Hematopoietic multipotent progenitor cell treated with erythropoietin and hydrocortisone succinate and interleukin-3 and kit ligand, for 4 days (in vitro differentiated cells): ENCODE measurements at places on chromosomes 4 and X.

GRCh38 chr4:73152893-73153292 is 83.4 kb upstream of the COX18 start:
- DNase-seq: no peak

GRCh38 chrX:147958291-147958690 is 22.8 kb upstream of the FMR1NB start:
- no peak for DNase-seq

- DNase-seq: peak; percentile 25
Observed at GRCh38 chrX:6021316-6022091, 207.2 kb downstream of the NLGN4X start.

DNA sequence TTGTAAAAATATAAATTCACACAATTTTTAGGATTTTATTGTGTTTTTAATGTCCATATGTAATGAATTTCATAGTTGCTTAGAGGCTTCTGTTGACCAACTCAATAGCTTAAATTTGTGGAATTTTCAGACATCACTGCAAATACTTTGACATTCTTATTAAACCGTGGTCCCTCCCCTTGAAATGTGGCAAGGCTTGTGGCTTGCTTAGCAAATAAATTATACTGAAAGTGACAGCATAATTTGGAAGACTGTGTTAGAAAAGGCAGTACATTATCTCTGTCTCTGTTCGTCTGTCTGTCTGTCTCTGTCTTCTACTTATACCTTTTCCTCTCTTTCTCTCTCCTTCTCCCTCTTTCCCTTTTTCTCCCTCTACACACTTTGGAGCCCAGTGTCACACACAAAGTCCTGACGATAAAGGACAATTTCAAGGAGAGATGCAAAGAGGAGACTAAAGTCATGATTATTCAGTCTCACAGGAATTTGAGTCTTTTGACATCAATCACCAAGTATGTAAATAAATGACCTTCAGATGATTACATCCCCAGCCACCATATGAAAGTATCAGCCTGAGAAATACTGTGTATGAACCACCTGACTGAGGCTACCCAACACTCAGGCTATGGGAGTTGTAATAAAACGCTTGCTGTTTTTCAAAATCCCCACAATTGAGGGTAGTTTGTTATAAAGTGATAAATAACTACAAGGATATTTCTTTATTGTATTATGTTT is 21.0 kb upstream of the UGT2B7 start:
- DNase-seq: no peak

- peak; percentile 46 for DNase-seq
Observed at GRCh38 chrX:138711399-138712347, at the start of gene FGF13. FGF13 (minus strand) TSS chrX:138711717; CDS start chrX:138711003, 714 bp downstream.

DNA sequence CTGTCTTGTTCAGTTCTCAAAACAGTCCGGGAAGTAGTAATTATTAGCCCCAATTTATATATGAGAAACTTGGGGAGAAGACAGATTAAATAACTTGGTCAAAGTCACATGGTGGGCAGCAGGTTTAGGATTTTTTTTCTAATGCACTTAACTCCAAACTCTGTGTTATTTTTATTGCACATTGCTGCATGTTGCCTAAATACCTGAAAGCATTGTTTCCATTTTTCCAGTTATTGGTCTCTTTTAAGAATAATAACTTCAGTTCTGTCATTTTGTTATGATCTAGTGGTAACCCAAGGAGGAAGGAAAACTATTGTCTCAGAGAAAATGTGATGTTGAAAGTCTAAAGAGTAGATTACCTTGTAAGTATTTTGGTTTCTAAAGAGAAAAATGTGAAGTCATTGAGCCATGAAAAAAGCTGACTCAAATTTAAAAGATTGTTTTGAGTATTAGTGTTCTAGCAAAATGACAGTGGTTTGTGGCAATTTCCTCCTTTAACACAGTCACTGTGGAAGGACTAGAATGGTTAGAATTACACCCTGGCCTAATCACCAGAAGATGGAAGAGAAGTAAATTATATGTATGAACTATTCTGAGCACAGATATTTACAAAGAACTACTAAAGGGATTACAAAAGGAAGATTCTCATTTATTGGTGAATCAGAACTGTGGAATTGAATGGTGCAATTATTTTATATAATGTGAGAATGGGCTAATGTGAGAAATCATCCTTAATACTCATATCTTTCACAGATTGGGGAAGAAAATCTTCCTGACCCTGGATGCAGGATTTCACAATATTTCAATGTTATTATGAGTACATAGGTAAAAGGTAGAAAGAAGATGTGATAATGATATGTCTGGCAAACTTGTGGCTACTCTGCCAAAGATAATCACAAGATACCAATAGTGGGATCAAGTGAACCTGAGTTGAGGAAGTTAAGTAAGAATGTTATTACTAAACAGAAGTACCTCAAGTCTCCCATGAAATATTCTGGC is 21.7 kb upstream of the CXCL8 start:
- peak; percentile 59 for DNase-seq

GRCh38 chr4:76546327-76546726 is 111.3 kb downstream of the SHROOM3 start:
- no peak for DNase-seq

GRCh38 chr4:181949704-181950312 is 293.4 kb upstream of the TENM3 start:
- no peak for DNase-seq

DNA sequence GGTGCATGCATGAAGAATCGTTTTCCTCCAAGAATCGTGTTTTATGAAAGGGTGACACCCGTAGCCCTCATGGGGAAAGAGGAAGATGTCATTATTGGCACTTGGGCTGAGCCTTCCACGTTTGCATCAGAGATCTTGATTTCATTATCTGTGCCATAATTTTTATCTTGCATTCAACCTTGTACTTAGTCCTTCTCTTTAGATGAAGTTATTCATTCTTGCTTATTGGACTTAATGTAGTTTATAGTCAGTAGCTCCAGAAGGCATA is 66.8 kb downstream of the GAB1 start:
- peak; percentile 63 for DNase-seq

GRCh38 chr4:57077550-57078343 is 32.4 kb downstream of the IGFBP7 start:
- DNase-seq: no peak

GRCh38 chrX:10017872-10018271 is 50.7 kb downstream of the CLDN34 start:
- DNase-seq: peak; percentile 53

DNA sequence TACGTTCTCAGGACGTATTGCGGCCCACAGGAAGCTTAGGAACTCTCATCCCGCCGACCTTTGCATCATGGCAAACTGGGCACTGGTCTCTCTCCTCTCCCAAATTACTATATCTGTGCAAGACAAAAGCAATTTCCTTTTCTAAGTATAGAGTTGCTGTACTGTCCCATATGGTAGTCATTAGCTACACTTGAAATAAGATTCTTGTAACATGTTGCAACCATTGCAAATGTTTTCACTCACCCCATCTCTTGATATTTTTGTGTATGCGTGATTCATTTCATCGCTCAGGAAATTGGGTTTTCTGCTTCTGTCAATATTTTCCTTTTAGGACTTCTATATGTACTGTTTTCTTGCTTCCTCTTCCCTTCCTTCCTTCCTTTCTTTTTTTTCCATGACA is 15.7 kb downstream of the ARMCX6 start:
- DNase-seq: no peak

DNA sequence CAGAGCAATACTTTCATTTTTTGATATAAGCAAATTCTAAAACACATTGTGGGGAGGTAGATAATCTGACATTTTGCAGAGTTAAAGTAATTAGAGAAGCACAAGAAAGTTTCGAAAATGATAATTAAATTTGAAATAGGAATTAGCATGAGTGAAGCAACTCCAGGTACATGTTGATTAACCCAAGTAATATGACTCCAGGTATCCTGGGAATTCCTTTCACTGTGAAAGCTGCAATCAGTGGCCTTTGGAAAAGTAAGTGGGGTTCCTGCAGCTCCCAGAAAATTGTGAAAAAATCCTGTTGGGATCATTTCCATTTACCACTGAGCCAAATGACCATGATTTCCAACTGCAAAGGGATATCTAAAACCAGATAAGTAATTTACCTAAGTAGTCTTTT is 26.0 kb upstream of the CXCL2 start:
- DNase-seq: no peak

DNA sequence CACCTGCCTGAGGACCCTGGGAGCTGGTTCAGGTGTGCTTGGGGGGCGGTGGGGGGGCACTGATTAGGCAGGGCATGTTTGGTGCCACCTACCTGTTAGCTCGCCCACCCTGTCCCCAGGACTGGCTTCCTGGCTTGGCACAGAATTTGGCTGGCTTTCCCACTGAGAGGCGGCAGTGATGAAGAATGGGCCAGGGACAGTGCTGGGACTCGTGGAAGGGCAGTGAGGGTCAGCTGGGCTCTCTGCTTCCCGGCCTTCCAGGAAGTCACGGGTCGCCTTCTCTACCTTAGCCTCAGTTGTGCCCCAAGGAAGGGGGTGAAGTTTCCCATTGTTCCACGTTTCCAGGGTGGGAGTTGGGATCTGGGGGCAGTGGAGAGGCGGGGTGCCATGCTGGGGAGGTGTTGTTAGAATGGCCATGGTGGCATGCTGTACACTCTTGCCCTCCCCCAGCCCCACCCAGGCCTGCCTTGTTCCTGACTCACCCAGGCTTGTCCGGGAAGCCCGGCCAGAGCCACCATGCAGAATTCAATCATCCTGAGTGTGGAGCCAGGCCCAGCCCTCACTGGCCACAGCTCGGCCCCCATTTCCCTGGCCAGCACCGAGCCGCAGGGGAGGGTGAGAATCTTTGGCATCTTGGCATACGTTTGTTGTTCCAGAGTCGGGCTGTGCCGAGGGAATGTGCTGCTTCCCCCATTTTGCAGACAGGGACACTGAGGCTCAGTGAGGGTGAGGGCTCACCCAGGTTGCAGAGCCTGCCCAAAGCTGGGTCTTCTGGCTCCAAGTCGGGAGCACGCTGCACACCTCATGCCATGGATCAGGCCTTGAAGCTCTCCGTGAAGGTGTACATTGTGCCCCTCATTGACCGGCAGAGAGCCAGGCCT is 21.9 kb upstream of the GPR78 start:
- DNase-seq: no peak

DNA sequence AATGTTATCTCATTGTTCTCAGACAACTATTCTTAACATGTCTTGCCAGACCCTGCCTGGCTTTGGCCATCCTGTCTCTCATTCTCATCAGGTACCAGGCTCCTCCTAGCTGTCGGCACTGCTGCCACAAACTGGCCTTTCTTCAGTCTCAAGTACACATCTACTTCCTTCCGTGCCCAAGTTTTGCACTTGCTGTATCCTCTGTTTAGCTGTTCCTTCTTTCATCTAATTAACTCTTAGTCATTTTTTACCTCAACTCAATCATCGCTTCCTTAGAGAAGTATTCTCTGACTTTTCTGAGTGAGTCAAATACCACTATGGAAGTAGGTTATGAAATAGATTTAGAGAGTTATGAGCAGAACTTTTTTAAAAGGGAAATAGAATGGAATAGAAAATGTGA is 19.7 kb downstream of the CXCL3 start:
- DNase-seq: peak; percentile 54

DNA sequence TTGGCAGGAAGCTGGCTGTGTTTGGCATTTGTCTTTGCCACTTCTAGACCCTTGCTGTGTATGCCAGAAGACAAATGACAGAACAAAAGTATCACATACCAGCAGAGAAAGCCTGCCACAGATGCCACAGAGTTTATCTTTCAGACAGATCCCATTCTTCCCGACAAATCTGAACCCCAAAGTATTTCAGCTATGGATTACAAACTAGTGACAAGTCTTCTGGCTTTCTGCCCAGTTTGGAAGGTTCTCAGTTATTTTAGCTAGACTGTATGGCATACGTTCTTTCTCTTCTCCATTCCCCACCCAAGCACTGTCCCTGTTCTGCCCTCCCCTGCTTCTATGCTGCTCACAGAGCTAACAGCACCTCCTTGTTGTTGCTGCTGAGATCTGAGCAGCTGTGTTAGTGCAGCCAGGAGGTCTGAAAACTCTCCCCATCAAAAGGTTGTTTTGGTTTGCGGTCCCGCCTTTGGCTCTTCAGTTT is 236.7 kb downstream of the FRAS1 start:
- no peak for DNase-seq

DNA sequence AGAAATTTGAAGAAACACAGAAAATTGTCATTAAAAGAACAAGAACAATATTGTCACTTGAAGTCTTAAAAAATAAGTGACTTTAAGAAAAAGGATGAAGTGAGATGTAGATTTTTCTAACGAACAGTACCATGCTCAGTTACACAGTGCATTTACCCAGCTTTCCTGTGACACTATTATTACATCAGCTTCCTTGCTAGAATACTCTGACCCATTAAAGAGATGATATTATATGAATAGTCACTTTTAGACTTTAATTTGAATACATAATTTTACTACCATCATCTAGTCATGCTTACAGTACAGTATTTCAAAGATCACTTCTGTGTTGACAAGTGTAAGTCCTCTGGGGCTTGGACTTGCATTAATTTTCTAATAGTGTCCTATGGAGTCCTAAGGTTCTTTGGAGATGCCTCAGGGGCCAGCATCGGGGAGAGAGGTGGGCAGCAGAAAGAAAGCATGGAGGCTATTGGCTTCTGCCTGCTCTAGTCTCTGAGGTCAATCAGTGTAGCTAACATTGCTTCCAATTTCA is 10.7 kb downstream of the COL25A1 start:
- DNase-seq: no peak

DNA sequence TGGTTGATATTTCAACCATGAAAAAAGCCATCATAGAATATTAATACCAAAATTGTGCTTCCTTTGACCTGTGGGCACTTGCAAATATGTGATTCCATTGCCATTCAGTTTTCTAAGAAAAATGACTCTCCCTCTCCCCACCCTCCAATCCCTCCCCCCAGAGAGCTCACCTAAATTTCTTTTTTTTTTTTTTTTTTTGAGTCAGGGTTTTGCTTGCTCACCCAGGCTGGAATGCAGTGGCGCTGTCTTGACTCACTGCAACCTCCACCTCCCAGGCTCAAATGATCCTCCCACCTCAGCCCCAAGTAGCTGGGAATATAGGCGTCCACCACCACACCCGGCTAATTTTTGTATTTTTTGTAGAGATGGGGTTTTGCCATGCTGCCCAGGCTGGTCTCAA is 47.0 kb downstream of the SNX25 start:
- no peak for DNase-seq

- DNase-seq: peak; percentile 78
Observed at GRCh38 chr4:99821918-99822503, 5.4 kb downstream of the DAPP1 start.

- DNase-seq: no peak
Observed at GRCh38 chr4:53608242-53608641, 17.0 kb upstream of the LNX1 start.

DNA sequence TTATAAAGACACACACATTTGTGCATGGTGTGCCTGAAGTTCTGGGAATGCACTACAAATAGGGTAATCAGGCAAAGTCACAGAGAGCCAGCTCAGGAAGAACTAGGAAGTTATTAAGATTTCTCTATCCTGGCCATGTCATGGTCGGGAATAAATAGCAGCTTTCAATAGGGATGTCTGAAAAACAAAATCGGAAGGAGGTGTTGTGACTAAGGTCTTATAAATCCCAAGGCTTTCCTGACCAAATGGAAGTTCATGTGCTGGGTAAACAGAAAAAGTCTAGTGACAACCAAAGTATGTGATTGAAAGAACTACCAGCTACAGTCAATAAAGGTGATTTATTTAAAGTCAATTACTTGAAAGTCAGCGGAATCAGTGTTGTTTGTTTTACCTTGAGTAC is 262.5 kb upstream of the HS3ST1 start:
- no peak for DNase-seq
